ENCODE measurements at places on chromosomes 7 and 10. TPM values are rescaled to one million over a fixed set of nuclear protein-coding genes. Genes with fewer than 3 reads are reported as not detected.

DNA sequence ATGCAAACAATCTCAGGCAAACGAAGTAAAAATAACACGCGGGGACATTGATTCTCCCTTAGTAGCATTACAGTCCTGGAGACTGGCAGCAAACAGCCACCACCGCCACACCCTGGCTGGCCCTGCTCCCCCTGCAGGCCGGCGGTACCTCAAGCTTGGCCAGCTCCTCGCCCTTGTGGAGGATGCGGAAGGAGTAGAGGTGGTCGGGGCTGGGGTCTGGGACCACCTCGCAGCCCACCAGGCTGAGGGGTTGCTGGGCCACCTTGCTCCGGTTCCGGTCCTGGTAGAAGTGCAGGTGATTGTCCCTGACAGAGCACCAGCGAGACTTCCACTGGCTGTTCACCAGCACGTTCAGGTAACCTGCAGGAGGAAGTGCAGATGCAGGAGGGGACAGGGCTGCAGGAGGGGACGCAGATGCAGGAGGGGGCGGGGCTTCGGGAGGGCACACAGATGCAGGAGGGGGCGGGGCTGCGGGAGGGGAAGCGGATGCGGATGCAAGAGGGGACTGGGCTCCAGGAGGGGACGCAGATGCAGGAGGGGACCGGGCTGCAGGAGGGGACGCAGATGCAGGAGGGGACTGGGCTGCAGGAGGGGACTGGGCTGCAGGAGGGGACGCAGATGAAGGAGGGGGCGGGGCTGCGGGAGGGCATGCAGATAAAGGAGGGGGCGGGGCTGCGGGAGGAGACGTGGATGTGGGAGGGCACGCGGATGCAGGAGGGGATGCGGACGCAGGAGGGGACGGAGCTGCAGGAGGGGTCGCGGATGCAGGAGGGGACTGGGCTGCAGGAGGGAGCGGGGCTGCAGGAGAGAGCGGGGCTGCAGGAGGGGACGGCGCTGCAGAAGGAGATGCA is 65.7 kb downstream of the VWA2 start:
- peak; percentile 83 for DNase-seq

DNA sequence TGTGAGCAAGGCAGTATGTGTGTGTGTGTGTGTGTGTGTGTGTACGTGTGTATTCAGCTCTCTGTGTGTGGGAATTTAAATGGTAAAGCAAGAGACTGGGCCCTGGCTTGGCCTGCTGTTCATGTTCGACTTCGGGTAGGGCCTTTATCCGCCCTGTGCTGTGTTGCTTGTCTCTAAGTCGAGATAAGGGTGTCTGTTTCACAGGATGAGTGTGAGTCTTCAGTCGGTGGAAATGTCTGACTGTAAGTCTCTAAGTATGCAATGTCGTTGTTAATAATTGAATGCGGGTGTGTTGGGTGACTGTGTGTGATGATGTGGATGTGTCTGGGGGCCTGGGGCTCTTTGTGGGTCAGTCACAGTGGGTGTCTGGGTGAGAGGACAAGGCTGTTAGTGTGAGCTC is 34.8 kb downstream of the HIF1AN start:
- DNase-seq: no peak

DNA sequence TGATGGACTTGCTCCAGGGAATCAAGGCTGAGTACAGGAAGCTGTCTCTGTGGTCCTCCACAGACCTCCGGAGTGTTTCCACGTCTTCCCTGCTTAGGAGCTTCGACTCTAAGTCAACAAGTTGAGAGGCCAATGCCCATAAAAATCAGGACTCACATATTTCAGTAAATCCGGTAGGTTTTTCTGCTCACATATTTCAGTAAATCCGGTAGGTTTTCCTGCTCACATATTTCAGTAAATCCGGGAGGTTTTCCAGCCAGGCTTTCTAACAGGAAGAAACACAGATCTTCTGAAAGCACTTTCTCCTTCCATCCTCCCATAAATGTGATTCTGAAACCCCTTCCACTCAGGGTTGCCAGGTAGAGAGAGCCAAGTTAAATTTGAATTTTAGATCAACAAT is 340.1 kb upstream of the SHH start:
- no peak for DNase-seq

DNA sequence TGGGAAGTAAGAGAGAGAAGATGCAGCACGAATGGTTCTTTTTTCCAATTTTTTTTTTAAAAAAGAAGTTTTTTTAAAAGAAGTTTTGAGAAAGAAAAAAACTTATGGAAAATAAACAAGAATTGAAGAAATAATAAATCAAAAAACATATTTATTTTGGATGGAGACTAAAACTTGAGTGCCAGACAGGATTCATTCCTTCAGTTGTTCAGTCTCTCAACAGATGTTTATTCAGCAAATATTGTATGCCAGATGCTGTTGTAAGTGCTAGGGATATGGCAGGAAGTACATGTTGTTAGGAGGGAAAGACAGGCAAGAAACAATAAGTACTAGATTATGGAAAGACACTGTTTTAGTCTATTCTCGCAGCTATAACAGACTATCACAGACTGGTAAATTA is 750.7 kb upstream of the PHF14 start:
- DNase-seq: no peak

DNA sequence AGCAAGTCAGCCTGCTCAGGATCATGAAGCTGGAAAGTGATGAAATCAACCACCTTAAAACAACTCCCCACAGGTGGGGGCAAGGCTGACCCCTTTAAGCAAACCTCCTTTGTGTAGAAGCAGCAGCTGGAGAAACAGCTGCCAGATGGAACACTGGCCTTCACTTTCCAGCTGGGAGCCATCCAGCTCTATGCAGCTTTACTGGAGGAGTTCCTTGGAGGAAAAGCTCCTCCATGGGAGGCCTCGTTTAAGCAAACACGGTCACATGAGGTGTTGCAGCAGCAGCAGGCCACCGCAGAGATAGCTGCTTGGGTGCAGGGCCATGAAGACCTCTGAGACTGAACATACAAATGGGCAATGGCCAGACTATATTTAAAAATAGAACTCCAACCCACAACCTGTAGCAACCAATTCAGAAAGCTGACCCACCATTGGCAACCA is 13.0 kb upstream of the DLG5 start:
- DNase-seq: no peak

DNA sequence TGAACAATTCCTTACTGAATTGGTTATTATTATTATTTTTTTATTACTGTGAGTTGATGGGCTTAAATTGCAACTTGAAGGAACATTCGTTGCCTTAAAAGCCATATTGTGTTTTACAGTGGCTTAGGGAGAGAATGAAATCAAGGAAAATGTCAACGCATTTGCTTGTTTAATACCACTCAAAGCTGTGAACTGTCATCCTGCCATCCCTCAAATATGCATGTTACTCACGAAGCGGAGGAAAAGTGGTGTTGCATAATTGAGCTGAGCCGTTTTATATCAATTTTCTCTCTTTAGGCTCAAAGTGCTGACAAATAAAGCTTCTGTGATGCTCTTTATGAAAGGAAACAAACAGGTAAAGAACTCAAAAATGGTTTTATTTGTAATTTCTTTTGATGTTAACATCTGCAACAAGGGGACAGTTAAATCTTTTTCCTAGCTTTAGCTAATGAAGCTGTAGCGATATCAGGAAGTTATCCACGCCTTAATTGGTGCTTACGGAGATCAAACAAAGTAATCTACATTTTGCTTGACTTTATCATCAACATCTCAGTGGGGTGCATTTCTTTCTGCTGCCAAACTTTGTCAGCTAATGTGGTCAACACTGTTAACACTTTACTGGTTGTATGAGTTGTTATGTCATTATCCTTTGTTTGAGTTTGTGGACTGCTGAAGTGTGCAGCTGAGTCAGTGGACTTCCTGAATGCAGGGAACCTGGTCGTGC is 33.1 kb downstream of the GLRX3 start:
- no peak for DNase-seq

DNA sequence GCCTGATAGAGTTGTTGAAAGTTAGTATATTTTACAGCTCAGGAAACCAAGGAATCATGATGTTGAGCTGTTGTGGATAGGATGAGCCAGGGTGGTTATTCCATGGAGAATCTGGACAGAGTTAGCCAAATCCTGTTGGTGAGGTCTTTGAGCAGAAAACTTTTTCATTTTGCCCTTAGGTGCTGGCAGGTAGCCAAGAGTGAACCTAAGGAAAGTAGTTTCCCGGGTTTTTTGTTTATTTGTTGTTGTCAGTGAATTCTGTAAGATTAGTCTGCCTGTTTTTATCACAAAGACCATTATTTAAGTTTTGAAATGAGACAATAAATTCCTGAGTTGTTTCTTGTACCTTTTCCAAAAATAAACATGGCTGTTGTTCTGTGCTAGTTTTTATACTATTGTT is 61.0 kb downstream of the GALNT11 start:
- no peak for DNase-seq

DNA sequence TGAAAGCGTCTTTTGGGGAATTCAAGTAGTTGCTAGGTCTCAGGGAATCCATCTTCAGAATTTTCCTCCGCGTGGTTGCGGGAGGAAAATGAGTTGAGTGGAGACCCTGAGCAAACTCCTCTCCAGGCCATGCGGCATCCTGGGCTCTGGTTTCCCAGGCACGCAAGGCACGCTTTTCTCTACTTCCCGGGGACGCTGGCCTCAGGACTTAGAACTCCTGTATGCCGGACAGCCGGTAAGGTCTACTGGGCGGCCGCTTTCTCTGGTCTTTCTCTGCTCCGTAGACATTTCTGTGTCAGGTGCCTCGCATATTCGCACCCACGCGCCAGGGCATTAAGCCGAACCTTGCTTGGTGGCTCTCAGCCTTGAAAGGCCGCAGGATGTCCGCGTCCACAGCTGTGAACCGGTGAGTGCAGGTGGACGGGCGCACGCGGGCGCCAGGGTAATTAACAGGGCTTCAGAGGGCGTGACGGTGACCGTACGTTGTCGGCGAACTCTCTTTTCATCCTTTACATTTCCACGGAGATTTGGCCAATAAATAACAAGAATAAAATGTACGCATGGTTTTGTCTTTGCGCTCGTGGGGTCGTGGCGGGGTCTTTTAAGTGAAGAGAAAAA is 992 bp upstream of the RBM20 start:
- no peak for DNase-seq

DNA sequence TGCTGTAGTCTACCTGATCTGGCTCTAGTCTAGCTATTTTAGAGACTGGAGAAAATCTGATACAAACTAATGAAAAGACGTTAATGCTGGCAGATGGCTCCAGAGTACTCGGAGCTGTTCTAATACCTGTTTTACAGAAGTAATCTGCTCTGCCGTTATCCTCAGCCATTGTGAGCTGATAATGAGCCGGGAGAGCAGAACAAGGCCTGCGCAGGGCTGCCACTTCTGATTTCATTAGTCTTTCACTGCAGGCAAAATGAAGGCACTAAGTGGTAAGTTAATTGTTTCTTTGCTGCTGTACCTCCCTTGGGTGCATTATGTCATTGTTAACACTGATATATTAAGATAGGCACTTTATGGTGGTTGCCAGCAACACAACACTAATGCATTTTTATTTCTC is 456.4 kb upstream of the PFKP start:
- DNase-seq: no peak

- DNase-seq: no peak
Measured at GRCh38 chr7:95534796-95535195, 49.1 kb downstream of the ASB4 start.

GRCh38 chr7:127089146-127089545 is 163.6 kb downstream of the GRM8 start:
- no peak for DNase-seq

- DNase-seq: no peak
Measured at GRCh38 chr7:116395141-116395791, 104.3 kb upstream of the CAV2 start.

GRCh38 chr7:140506788-140507464 is 27.6 kb upstream of the MKRN1 start:
- DNase-seq: no peak

DNA sequence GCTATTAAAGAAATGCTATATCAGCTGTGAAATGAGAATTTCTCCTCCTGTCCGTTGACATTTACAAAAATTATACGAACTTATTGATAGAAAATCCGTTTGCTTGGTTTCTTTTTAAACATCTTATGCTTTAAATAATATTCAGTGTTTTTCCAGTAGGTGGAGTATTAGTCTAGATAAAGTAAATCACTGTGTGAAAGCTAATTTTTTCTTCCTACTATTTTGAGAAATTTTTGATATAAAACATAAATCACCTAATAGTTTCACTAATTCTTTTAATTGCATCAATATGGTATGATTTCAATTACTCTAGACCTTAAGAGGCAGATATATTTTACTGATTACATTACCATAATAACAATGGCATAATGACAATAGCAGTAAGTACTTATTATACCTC is 335.2 kb upstream of the C7orf33 start:
- no peak for DNase-seq

DNA sequence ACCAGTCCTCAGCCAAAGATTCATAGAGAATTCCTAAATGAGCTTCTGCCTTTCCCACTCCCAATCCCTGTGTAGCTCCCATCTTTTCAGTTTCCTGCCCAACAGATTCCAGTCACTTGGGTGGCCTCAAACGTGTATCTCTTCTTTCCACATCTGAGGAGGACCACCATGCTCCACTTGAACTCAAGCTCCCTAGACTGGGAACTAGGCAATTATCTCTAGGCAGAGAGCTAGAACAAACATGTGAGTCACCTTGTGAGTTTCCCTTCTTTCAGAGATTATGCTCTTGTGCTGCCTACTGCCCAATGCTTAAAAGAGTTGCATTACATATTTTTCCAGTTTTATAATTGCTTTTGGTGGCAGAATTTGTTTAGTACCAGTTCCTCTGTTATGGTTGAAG is 178.0 kb downstream of the MDFIC start:
- no peak for DNase-seq

DNA sequence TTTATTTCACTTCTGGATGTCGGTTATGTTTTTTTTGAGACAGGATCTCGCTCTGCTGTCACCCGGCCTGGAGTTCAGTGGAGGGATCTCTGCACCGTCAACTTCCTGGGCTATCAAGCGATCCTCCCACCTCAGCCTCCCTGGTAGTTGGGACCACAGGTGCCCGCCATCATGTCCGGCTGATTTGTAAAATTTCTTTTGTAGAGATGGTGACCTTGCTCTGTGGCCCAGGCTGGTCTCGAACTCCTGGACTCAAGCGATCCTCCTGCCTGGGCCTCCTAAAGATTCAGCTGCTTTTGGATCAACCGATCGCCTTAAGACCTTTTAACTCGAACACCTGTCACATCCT is 606 bp upstream of the RABGEF1 start:
- no peak for DNase-seq

DNA sequence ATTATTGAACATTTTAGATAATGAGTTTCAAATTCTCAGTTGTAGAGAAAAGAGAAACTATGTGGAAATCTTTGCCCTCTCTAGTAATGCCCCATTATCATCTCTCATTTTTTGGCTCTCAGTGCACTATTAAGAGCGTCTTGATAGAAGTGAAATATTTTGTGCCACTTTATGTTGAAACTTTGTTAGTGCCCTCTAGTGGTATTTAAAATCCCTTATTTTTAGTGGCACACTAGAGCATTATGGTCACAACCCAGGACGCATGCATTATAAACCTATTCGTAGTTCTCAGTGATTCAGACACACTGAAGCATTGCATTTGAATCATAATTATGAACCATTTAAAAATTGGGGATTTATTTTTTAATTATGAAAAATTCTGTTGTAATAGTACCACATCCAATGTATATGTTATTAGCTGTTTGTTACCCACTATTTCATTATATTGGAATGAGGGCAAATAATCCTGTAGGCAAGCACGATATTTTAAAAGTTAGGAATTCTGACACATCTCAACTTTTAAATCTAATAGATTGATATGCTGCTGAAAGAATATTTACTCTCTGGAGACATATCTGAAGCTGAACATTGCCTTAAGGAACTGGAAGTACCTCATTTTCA is 21.9 kb downstream of the PDCD4 start:
- peak; percentile 74 for DNase-seq

IFIT3 gene
- total RNA-seq: 4.0 TPM

ZSWIM8 gene
- total RNA-seq: 110 TPM

NAPEPLD gene
- 22.8 TPM for total RNA-seq

CHN2 gene
- total RNA-seq: 0.86 TPM

SORCS1 gene
- not detected for total RNA-seq

SAMD9L gene
- 45.3 TPM for total RNA-seq

PHKG1 gene
- 4.0 TPM for total RNA-seq

Measured in B cell (primary cell).